ENCODE measurements at places on chromosomes 7 and 10. TPM values are rescaled to one million over a fixed set of nuclear protein-coding genes. Genes with fewer than 3 reads are reported as not detected.

Gene TMEM225B
- polyA plus RNA-seq: 2.2 TPM

Gene CRPPA
- polyA plus RNA-seq: 4.8 TPM

Gene CALML3
- not detected for polyA plus RNA-seq

Gene ANKRD22
- 0.25 TPM for polyA plus RNA-seq

Gene GSAP
- polyA plus RNA-seq: 14.3 TPM

Data from left renal cortex interstitium (tissue), 4 donors.